NCI-H187 treated with DMSO at 0.1 percent for 48 hours (cell line): ENCODE measurements at places on chromosomes 2 and 18.

GRCh38 chr2:27009083-27009482 lies 23.7 kb upstream of the TMEM214 start:
- DNase-seq = no peak

DNA sequence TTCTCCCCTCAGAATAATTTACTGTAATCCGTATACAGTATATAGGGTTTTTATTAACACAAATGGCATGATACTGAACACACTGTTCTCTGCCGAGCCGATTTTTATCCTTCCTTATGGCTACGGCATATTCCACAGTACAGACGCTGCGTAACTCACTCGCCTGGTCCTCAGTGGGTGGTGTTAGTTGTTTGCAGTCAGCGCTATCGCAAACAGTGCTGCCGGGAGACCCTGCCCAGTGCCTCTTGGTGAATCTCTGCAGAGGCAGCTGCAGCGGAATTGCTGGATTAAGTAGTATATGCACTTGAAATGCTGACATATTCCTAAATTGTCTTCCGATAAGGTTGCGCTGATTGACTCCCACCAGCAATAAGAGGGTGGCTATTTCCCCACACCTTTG lies 73.9 kb downstream of the MARCO start:
- no peak for DNase-seq

GRCh38 chr2:86468162-86469033 lies 27.2 kb downstream of the KDM3A start:
- no peak for DNase-seq

GRCh38 chr2:241003047-241003360 lies 4.6 kb downstream of the SNED1 start:
- no peak for DNase-seq

GRCh38 chr18:63480476-63480875 lies 3.7 kb downstream of the SERPINB5 start:
- no peak for DNase-seq

DNA sequence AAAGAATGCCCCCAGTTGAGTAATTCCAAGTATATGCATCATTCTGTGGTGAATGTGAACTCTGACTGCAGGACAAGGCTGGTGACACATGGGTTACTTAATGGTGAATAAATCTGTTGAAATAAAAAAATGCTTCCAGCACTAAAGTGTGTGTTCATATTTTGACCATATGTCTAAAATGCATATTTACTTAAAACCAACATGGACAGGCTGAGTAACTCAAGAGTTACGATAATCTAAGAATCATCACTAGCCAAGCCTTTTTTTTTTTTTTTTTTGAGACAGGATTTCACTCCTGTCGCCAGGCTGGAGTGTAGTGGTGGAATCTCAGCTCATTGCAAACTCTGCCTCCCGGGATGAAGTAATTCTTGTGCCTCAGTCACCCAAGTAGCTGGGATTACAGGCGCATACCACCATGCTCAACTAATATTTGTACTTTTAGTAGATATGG lies 47.1 kb upstream of the CCBE1 start:
- no peak for DNase-seq

DNA sequence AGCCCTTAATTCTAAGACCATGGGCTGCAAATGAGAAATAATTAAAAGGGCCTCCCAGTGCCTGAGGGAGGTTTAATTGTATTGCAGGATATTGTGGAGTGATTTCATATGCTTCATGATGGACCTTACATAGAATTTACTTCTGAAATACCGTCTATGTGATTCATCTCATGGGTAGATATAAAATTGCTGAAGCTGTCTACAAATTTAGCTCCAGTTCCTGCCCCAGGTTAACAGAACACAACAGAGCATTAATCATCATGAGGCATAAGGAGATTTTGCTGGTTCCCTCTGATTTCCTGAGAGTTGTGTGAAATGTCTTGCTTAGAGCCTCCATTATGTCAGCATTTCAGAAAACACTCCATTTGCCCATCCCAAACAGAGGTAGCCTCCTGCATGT lies 770 bp downstream of the UPP2 start:
- DNase-seq = no peak

GRCh38 chr2:44285174-44285573 lies 9.9 kb downstream of the SLC3A1 start:
- no peak for DNase-seq

GRCh38 chr18:14940735-14941134 lies 192.8 kb downstream of the ANKRD30B start:
- no peak for DNase-seq

- DNase-seq = no peak
These were observed 356.9 kb downstream of the ZNF521 start for GRCh38 chr18:24995056-24995455.

- DNase-seq = no peak
These were observed 21.0 kb downstream of the SLC20A1 start for GRCh38 chr2:112666761-112667122.

GRCh38 chr2:126836761-126837679 lies 61.7 kb upstream of the TEX51 start:
- no peak for DNase-seq

DNA sequence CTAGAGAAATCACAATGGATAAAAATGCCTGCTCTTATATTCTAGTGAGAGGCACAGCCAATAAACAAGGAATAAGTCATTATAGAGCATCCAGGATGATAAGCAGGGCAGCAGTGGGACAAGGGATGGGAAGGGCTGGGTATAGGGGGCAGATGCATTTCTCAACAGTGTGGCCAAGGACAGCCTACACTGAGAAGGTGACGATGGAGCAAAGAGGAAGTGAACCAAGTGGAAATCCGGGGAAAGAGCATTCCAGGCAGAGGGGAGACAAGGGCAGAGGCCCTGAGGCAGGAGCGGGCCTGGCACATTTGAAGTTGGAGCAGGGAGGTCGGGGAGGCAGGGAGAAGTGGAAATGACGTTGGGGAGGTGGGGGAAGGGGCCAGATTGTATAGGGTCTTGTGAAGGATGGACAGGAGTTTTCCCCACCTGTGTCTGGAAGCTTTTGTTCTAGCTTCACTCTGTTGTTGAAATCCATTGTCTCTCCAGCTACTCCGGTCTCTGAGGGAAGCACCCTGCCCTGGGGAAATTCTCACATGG lies 17.6 kb downstream of the TMEM177 start:
- DNase-seq = no peak

DNA sequence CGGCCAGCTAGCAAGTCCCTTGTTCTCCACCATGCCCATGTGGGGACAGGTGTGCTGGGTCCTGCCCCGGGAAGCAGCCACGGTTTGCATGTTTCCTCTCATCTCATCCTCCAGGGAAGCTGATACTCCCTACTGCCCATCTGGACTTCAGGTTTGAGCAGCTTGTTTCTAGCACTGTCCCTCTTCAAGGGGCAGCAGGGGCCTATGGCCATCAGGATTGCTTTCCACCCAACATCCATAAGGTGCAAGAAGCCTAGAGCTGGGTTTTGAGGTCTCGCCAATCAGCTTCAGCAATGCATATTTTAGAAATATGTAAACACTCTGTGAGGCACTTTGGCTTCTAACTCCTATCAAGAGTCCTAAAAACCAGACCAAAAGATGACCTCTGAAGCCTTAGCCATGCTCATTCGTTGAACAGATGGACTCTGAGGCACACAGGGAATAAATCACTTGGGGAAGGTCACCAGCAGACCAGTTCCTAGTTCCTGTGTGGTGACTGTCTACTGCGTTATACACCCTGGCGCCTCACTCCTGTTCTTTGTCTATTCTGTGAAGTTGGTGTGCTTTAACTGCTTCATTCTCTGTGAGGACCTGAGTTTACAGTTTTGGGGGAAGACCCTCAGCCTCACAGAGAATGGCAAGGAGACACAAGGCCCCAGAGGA lies 192.6 kb upstream of the TWIST2 start:
- no peak for DNase-seq

- DNase-seq = no peak
These were observed 64.3 kb upstream of the ACSL3 start for GRCh38 chr2:222796413-222797103.

DNA sequence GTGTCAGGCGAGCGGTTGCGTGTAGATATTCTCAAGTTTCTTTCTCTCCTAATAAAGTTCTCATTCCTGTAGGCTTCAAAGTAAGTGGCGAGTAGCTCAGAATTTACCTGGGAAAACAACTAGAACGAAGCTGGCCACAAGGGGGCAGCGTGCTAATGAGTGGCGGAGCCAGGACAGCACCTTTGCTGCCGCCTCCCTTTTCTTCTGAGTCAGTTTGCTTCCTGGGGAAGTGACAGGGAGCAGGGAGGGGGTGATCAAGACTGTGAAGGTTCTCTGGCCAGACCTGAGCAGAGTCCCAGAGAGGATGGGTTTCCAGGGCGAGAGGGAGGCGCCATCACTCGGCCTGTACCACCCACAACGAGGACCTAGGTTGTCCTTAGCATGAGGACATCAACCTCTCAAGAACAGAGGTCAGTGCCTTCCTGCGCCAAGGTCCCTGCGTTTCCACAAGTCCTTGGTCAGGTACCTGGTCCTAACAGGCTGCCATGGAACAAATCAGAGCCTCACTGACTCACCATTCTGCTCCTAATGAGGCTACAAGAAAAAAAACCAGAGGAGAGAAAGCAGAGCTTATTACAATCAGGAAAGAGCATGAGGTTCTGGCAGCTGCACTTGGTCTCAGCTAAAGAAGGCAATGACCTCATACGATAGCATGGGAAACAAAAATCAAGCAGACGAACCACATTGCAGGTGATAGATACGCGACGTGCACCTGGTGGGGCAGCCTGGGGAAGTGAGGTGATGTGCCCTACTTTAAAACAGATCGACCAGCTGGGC lies 98.7 kb downstream of the PLB1 start:
- peak; percentile 69 for DNase-seq

GRCh38 chr2:146207901-146208300 lies 1636.9 kb upstream of the ACVR2A start:
- no peak for DNase-seq
